Hepatocyte (in vitro differentiated cells): ENCODE measurements at places on chromosomes 7 and 10. TPM values are rescaled to one million over a fixed set of nuclear protein-coding genes. Genes with fewer than 3 reads are reported as not detected.
A peak's percentile ranks its signal among the peaks of the same experiment; 100 is the strongest.

Gene CYP3A7
- 770 and 803 TPM in 2 replicates for total RNA-seq

Gene ABCF2
- total RNA-seq: 35.3 and 35.8 TPM in 2 replicates

DNA sequence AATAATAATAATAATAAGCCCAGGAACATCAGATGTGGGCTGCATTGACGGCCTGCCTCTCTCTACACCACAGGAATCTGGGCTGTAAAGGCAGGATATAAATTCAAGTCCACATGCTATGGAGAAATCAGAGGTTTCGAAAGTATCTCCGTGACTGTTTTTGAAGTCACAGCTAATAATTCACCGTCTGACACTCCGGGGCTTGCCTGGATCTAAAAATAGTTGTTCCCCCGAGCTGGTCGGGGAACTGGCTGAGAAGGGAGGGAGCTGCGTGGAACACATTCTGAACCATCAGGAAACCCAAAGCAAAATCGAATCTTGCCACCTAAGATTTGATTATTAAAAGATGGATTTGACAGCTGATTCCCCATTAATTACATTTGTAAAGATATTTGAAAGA is 35.4 kb downstream of the KLF6 start:
- peaks cover 22% of the 10 kb centered on the region for H3K4me1 ChIP-seq
- peak overlapping the region; percentile 79 for H3K27ac ChIP-seq
- H3K27me3 ChIP-seq: no peaks in the 10 kb centered on the region
- no peaks in the 10 kb centered on the region for H3K36me3 ChIP-seq

- no peaks in the 10 kb centered on the region for H3K36me3 ChIP-seq
- H3K27ac ChIP-seq: no peak overlapping the region
- no peaks in the 10 kb centered on the region for H3K27me3 ChIP-seq
- DNase-seq: peak; percentile 72
Measured at GRCh38 chr10:9302140-9302746, 1247.8 kb downstream of the GATA3 start.

- H3K36me3 ChIP-seq: no peaks in the 10 kb centered on the region
- DNase-seq: no peak
- no peaks in the 10 kb centered on the region for H3K27me3 ChIP-seq
- no peaks in the 10 kb centered on the region for H3K4me1 ChIP-seq
- no peak overlapping the region for H3K4me3 ChIP-seq
Measured at GRCh38 chr10:103711351-103711994, 143.9 kb downstream of the SH3PXD2A start.

DNA sequence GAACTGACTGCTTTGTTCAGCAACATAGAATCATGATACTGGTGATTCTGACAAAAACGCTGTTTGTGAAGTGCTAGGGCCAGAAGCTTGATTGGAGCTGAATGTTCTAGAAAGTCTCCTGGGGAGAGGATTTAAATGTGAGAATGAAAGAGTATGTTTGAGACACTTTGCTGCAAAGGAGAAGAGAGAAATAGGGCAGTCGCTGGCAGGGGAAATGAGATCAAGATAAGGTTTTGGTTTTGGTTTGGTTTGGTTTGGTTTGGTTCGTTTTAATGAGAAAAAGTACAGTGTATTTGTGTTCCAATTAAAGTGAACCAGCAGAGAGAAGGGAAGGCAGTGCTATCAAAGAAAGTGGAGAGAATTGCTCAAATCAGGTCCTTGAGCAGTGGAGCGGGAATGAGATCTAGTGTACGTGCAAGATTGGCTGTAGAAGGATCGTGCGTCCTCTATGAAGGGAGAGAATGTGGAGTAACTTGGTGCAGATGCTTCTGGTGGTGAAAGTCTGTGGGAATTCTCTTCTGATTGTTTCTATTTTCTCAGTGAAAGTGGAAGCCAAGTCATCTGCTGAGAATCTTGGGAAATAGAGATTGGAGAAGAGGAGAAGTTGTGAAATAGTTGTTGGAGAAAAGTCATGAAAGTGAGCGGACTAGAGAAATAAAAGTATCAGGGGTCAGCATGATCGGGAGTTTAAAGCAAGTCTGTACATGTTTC is 270.5 kb downstream of the CCDC3 start:
- no peaks in the 10 kb centered on the region for H3K27me3 ChIP-seq
- H3K36me3 ChIP-seq: no peaks in the 10 kb centered on the region
- peaks cover 5% of the 10 kb centered on the region for H3K4me1 ChIP-seq
- no peak for DNase-seq

GRCh38 chr7:43072530-43072929 is 39.9 kb upstream of the HECW1 start:
- H3K27me3 ChIP-seq: no peaks in the 10 kb centered on the region
- H3K27ac ChIP-seq: peak overlapping the region; percentile 44
- H3K36me3 ChIP-seq: no peaks in the 10 kb centered on the region
- peaks cover 5% of the 10 kb centered on the region for H3K4me1 ChIP-seq

- H3K4me1 ChIP-seq: no peaks in the 10 kb centered on the region
- DNase-seq: no peak
- peaks cover 5% of the 10 kb centered on the region for H3K36me3 ChIP-seq
- H3K27ac ChIP-seq: no peak overlapping the region
Measured at GRCh38 chr7:23615331-23615730, 18.1 kb downstream of the CCDC126 start.
